Right ventricle myocardium inferior (tissue), 1 donor: ENCODE measurements at places on chromosomes 3 and 15.
A peak's percentile ranks its signal among the peaks of the same experiment; 100 is the strongest.

GRCh38 chr3:4251412-4251811 is 51.8 kb upstream of the SETMAR start:
- DNase-seq, result no peak

- DNase-seq, result peak; percentile 71
Observed at GRCh38 chr15:20353966-20354883, 187.4 kb downstream of the GOLGA6L6 start.

- DNase-seq, result no peak
Observed at GRCh38 chr3:106184540-106185457, 316.0 kb upstream of the CBLB start.

- no peak for DNase-seq
Observed at GRCh38 chr3:19917167-19917566, 16.9 kb downstream of the EFHB start.

- no peak for DNase-seq
Observed at GRCh38 chr15:62491642-62492041, 326.6 kb upstream of the C2CD4B start.

DNA sequence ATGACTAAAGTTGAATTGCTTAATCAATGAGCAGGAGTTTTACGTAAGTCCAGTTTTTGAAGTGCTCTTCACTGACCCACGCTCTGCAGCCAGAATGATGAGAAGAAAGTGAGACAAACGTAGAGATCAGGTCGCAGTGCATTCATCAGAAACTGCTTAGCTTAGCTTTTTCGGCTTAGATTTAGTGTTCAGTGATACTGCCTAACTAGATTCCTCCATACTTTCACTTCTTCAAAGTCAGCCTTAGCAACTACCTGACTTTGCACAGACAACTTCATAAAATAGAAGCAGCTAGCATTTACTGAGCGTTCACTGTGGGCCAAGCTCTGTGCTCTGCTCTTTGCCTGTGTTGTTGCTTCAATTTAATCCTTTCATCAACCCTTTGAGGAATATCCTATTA is 116.1 kb downstream of the KCNH8 start:
- no peak for DNase-seq

DNA sequence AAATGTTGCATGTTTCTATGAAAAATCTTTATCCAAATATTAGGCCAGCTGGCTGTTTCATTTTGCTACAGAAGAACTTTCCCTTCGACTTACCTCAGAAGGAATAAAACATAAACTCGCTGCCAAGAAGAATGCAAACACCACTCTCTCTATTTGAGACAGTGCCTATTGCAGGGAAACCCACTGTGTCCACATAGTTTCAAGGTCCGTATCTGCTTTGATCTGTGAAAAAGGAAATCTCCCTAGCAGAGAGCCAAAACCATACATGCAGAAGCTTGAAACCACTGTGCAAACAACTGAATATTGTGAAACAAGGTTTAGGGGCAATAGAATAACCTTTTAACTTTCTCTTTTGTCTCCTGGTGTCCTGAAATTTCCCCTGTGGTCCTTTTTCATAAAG is 35.0 kb upstream of the CAPN7 start:
- no peak for DNase-seq

DNA sequence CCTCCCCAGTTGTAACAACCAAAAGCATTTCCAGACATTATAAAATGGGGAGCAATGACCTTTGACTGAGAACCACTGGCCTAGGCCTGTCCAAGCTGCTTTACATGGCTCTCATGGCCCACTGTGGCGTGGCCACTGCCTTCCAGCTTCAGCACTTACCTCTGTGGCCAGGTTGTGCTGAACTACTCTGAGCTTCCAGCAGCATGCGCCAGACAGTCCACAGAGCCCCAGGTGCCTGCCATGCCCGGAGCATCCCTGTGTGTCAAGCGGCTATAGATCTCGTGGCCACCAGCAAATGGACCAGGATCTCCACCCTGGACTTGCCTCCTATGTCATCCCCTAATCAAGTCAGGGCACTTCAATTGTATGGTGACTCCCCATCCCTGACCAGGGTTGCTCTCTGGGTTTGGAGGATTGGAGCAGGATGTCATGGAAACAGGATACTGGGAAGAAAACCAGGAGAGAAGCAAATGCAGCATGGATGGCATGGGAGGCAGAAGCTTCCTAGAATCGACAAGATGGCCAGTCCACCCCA is 199.7 kb downstream of the UACA start:
- no peak for DNase-seq

GRCh38 chr15:48285329-48286214 is 45.7 kb upstream of the DUT start:
- DNase-seq, result no peak

GRCh38 chr15:100831467-100831866 is 48.2 kb upstream of the ALDH1A3 start:
- DNase-seq, result no peak

GRCh38 chr3:197490098-197491058 is 65.4 kb downstream of the BDH1 start:
- no peak for DNase-seq

DNA sequence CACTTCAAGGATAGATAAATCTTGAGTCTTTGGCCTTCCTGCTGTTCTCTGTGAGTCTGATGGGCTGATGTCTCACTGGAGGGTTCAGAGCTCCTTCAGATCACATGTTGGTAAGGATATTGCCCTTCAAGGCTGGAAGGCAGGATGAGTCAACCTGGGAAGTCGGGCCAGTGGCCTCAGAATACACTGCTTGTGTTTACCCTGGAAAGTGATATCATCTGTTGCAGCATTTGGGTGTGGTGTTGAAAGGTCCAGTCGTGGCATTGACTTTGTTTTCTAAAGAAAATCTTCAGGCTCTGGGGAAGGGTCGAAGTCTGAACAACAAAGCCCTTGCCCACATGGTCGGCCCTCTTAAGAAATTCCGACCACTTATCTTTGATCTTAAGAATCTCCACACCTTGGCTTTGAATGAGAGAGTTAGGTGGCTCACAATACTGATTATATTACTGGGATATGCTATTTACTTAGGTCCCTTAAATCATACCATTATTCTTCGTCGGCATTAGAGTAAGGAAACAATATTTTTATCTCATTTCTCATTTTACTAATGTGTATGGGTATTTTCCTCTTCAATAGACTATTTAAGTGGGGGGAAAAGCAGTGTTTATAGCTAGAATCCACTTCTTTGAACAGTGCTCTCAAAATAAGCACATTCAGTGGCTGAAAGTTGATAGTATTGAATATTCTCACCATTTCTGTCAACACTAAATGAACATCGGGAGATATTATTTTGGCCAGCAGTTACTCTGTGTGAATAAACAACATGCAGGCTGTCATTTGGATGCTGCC is 303.9 kb upstream of the RASGRP1 start:
- peak; percentile 52 for DNase-seq

GRCh38 chr15:55823191-55823670 is 80.3 kb upstream of the PRTG start:
- no peak for DNase-seq

GRCh38 chr3:126782536-126782935 is 78.5 kb downstream of the CHCHD6 start:
- DNase-seq, result no peak

- no peak for DNase-seq
Observed at GRCh38 chr3:105860641-105861040, 8.2 kb downstream of the CBLB start.

- DNase-seq, result peak; percentile 85
Observed at GRCh38 chr15:41930221-41930866, 36.5 kb upstream of the SPTBN5 start.

GRCh38 chr3:22122567-22122966 is 371.6 kb upstream of the ZNF385D start:
- DNase-seq, result no peak

DNA sequence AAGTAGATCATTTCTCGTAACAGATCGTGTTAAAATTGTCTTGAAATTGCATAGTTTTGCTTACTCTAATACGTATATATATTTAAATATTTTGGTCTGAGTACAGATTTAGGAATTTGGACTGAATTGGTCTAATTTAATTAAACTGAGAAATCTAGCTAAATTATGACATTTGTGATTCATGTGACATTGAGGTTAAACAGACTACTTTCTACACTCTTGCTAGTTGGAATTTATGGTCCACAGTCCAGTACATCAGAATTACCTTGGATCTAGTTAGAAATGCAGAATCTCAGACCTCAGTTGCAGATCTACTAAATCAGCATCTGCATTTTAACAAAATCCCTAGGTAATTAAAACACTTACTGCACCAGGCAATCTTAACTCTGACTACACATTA is 609.7 kb upstream of the GOLIM4 start:
- DNase-seq, result no peak
